Upper lobe of right lung (tissue), 1 donor: ENCODE measurements at places on chromosomes 1 and 21.
A peak's percentile ranks its signal among the peaks of the same experiment; 100 is the strongest.

DNA sequence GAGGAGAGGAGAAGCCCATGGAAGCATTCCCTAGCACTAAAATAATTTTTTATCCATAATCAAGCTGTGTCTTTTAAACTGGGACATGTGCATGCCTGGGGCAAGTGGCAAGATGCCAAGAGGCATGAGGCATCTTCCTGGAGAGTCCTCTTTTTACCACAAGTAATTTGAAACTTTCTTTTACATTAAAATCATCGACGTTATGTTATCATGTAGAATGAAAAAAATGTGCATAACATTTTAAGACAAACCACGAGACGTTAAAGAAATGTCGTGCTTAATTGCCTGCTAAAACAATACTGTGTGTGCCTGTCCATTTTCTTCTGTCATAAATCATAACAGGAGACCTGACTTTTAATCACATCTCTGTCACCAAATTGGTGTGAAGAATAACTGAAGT is 1.5 kb downstream of the STYXL2 start:
- no peak for DNase-seq

DNA sequence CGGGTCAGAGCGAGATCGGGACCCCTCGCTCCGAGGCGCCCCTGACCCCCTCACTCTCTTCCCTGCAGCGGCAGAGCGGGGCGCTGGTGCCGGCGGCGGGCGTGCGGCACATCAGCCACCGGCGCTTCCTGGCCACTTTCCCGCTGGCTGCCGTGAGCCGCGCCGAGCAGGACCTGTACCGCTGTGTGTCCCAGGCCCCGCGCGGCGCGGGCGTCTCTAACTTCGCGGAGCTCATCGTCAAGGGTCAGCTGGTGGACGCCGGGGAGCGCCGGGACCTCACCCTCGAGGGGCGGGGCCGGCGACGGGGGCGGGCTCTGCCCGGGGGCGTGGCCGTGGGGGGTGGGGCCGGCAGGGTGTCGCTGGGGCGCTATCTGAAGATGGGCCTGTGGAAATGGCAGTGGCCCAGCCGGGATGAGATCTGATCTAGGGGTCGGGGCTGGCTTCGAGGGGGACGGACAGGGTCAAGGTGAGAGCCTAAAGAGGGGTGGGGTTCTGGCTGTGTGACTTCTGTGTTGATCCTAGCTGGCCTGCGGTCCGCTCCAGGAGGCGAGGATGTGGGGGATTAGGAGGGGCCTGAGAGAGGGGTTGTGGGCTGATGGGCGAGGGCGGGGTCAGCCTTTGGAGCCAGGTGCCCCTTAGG is 23.6 kb downstream of the PTPRU start:
- DNase-seq, result peak; percentile 76

DNA sequence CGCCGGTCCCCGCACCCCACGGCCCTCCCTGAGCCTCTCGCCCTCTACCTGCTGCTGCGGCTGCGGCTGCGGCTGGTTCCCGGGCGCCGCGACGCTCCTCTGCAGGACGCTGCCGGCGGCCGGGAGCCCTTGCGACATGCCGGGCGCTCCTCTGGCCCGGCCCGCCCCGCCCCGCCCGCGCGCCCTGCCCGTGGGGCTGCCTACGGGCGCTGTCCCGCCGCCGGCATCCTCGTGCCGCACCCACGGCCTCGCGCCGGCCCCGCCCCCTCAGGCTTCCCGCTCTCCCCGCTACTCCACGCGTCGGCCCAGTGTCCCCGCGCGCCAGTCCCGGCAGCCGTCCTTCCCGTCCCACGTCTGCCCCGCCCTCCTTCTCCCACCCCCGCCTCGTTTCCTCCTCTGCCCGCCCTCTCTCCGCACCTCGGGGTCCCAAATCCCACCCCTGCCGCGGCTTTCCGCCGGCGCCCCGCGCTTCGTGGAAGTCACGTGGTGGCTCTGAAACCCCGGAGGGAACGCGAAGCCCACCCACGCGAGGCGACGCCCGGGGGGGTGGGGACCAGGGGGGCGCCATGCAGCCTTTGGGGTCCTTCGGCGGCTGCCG is at the start of gene BATF3:
TSS of gene BATF3 (minus strand) at position 216 of the 598 bp plus-strand sequence. CDS start at position 138, 78 bp downstream.
- DNase-seq, result peak; percentile 85

GRCh38 chr1:83641206-83641658 is 357.7 kb downstream of the TTLL7 start:
- no peak for DNase-seq

DNA sequence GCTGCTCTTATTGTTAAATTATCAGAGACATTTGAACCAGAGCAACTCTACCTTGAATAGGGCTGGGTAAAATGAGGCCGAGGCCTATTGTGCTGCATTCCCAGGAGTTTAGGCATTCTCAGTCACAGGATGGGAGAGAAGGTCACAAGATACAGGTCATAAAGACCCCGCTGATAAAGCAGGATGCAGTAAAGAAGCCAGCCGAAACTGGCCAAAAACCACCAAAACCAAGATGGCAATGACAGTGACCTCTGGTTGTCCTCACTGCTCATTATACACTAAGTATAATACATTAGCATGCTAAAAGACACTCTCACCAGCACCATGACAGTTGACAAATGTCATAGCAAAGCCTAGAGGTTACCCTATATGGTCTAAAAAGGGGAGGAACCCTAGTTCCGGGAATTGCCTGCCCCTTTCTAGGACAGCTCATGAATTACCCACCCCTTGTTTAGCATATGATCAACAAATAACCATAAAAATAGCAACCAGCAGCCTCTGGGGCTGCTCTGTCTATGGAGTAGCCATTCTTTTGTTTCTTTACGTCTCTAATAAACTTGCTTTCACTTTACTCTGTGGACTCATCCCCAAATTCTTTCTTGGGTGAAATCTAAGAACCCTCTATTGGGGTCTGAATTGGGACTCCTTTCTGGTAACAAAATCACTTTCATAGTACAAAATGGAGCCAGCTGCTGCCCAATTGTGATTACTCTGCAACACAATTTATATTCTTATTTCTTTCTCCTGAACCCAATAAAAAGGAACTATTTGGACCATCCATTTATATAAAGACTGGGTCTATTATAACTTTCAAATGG is 179.6 kb downstream of the TGFBR3 start:
- no peak for DNase-seq

DNA sequence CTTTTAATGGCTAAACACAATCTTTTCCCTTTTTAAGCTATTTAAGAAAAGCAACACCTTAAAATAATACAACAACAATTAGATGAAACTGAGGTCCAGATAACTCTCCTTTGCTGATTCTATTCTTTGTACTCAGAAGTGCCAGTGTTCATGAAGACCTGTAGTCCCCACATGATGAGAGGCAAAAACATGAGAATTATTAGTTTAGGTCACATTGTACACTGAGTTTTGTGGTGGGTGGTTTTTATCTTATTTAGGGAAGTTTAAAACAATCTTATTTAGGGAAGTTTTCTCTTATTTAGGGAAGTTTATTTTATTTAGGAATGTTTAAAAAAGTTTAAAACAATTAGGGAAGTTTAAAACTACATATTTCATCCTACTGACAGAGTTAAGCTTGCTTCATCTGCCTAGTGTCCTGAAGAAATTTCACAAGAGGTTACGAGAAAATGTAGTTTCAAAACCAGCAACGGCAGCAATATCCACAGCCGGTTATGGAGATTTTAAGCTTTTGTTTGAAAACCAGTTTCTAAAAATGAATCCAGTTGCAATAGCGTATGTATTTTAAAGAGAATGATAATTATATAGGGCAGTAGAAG is 7.8 kb upstream of the OR14I1 start:
- no peak for DNase-seq

DNA sequence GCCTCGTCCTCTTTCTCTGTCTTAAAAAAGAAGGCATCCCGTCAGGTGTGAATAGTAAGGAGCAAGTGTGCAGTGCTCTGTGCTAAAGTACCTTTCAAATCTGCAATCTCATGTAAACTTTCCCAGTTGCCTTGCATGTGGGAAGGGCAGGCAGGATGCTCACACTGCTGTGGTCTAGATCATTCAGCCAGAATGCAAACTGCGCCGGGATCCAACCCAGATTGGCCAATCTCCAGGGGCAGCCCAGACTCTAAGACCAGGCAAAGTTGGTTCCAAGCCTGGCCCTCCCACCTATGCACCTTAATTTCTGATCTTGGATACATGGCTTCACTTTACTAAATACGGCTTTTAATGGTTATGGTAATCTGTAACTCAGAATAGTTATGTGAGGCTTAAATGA is 3.2 kb upstream of the MAP1LC3C start:
- no peak for DNase-seq

DNA sequence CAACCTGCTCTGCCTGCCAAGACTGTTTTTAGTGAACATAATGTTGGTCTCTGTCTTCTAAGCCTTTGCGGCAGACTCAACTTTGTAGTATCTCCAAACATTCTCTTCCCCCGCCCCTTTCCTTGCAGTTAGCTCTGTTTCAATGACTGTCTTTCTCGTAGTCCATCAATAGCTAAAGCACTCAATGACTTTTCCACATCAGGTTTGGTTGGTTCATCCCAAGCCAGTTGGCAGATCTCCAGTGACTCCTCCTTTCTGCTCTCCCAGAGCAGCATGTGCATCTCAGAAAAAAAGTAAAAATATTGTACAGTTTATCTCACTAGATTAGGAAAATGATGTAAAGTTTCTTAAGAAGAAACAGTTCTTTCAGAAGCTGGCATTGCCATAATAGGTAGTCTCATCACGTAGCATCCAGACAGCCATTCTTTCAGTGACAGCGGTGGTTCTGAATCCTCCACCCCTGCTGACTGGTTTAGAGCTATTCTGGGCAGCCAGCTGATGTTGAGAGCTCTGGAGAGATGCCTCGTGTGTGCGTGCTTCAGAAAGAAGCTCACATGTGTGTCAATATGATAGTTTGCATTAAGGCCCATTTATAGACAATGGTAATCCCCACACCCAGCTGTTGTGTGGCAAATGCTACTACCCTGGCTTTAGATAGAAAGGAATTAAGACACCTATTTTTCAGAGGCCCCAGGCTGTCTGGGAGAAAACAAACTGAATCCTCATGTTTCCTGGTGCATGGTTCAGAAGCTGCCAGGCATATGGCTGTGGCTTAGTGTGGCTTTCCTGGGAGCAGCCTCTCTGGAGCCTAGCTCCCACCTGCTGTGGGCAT is 53.2 kb downstream of the CNN3 start:
- no peak for DNase-seq

- no peak for DNase-seq
Measured at GRCh38 chr1:74432325-74432724, 80.1 kb downstream of the LRRC53 start.

- no peak for DNase-seq
Measured at GRCh38 chr1:174626031-174627025, 178.6 kb downstream of the GPR52 start.

DNA sequence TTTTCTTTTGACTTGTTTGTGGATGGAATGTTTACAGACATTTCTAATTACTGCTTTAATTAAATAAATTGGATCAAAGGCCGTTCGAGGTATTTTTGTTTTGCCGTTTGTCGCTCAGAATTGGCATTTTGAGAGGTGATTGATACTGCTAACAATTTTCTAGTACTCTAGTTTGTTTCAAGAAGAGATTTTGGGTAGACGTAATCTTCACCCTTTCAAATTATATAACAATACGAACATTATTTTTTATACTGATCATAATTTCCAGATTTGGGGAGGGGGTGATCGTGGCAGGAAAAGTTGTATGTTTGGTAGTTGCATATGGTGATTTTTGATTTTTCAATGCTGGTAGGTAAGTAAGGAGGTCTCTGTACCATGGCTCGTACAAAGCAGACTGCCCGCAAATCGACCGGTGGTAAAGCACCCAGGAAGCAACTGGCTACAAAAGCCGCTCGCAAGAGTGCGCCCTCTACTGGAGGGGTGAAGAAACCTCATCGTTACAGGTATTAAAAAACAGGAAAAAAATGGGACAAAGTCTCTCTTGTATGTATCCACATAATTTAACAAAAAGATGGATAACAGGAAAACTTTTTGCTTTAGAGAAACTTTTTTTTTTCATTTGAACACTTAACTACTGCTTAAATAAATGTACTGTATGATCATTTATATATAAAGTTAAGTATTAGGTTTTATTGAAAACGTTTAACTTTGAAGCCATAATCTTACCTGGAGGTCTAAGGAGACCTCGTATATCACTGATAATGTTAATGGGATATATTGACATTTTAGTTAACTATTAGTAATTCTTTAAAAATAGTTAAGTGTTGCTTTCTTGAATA is 1.7 kb downstream of the H3-3A start:
- no peak for DNase-seq

GRCh38 chr1:173509797-173510196 is 32.7 kb downstream of the PRDX6 start:
- DNase-seq, result no peak

DNA sequence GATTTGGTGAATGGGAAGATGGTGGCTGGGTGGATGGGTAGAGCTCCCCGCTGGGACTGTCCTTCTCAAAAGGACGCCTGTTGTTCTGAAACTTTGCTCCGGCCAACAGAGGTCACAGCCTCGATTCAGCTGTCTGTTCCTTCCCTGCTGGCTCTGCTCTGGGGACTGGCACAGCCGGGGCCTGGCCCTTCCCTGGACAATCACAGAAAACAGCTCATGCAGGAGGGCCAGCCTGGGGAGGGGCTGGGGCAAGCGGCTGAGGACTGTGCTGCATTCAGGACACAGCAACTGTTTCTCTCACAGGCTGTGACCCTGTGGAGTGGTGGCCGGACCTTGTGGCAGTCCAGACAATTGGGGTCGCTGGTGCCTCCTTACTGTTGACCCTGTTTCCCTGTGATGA is 110.7 kb upstream of the TMEM51 start:
- DNase-seq, result no peak

DNA sequence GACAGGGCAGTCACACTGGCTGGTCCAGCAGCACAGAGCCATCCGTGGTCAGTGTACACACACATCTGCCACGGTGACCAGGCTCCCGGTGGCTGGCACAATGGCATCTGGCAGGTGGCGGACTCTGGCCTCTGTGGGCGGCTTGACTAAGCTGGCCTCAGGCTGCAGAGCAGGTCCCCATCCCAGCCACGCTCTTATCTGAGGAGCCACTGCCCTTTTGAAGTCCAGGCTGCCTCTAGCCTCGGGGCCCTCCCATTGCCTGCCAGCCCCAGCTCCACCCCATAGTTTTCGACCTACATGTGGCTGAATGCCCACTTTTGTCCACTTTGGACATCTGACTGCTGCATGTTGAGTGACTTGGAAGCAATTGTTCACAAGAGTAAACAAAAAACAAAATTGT is 29.9 kb upstream of the EDN2 start:
- DNase-seq, result no peak
